ENCODE measurements at places on chromosomes 12 and 14. TPM values are rescaled to one million over a fixed set of nuclear protein-coding genes. Genes with fewer than 3 reads are reported as not detected.
A peak's percentile ranks its signal among the peaks of the same experiment; 100 is the strongest.

- no peak for DNase-seq
These were observed 400.8 kb upstream of the PRICKLE1 start for GRCh38 chr12:42990387-42990786.

DNA sequence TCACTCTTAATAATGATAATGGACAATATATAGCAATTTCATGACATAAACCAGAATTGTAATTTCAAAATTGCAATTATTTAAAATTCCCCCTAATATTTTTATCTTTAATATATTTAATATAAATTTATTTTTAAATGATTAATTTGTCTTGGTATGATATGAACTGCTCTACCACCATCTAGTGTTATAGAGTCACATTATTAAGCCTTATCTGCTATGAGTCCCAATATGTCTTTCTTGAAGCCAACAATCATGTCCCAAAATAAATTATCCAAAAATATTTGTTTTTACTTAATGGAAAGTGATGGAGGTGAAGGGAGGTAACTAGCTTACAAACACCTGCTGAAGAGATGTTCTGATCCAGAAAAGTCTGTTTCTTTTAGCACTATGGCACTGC, 151.4 kb downstream of the KCNC2 start:
- DNase-seq = no peak

GRCh38 chr14:63890553-63890952, 37.7 kb downstream of the SYNE2 start:
- DNase-seq = no peak

DNA sequence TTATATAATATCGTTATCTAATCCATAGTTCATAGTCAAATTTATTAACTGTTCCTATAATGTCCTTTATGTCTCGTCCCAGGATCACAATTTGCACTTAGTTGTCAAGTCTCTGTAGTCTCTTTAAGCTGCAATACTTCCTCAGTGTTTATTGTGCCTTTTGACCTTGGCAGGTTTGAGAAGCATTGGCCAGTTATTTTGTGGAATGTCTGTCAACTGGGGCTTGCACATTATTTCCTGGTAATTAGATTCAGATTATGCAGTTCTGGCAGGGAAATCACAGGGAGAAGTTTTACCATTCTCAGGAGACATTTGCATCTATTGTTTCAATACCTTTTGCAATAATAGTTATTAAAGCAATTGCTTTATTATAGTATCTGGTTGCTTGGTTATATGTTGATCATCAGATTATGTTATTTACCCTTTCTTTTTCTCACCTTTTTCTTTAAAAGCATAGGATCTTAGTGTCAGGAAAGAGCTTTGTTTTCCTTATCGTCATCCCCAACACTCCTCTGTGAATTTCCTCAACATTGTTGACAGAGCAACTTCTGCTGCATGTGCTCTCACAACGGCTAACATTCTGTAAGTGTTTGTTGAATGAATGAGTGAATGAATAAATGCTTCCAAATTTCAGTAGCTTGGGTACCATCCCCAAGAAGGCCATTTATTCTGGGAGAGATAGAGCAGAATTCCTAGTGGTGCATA, 3.7 kb upstream of the ART4 start:
- DNase-seq = no peak

DNA sequence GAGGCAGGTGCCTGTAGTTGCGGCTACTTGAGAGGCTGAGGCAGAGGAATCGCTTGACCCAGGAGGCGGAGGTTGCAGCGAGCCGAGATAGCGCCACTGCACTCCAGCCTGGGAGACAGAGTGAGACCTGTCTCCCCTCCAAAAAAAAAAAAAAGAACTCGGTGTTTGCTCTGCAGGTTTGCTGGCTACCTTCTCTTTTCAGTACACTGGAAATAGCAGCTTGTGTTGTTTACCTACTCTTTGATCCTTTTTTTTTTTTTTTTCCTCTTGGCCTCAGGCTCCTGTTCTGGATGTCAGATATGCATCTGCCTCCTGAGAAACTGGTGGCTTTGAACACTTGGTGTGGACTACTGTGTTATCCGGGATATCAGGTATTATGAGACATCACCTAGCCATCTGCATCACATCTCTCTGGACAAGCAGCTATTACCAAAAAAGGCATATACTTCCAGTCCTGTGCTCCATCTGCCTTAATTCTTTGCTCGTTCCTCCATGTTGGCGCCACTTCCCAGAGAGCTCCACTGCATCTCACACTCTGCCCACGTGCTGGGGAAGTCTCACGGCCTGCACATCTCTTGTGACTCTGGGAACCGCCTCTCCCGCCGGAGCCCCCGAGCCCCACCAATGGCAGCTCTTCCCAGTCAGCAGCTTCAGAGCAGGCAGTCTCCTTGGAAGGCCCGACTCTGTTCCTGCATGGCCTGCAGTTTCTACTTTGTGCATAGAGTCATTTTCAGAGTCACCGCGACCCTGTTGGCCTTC, 50.9 kb upstream of the TRAF3 start:
- no peak for DNase-seq

GRCh38 chr12:126734296-126734695, 1532.7 kb upstream of the TMEM132C start:
- DNase-seq = no peak

- DNase-seq = no peak
These were observed 278.1 kb upstream of the LMO3 start for GRCh38 chr12:16884056-16884455.

GRCh38 chr14:68718023-68718990, 74.6 kb downstream of the ZFP36L1 start:
- DNase-seq = peak; percentile 48

Gene CIDEB
- polyA plus RNA-seq = 73.7 TPM
